ENCODE measurements at places on chromosomes 6 and 20.

- no peak for DNase-seq
Measured at GRCh38 chr20:50704971-50705370, 13.6 kb upstream of the RIPOR3 start.

DNA sequence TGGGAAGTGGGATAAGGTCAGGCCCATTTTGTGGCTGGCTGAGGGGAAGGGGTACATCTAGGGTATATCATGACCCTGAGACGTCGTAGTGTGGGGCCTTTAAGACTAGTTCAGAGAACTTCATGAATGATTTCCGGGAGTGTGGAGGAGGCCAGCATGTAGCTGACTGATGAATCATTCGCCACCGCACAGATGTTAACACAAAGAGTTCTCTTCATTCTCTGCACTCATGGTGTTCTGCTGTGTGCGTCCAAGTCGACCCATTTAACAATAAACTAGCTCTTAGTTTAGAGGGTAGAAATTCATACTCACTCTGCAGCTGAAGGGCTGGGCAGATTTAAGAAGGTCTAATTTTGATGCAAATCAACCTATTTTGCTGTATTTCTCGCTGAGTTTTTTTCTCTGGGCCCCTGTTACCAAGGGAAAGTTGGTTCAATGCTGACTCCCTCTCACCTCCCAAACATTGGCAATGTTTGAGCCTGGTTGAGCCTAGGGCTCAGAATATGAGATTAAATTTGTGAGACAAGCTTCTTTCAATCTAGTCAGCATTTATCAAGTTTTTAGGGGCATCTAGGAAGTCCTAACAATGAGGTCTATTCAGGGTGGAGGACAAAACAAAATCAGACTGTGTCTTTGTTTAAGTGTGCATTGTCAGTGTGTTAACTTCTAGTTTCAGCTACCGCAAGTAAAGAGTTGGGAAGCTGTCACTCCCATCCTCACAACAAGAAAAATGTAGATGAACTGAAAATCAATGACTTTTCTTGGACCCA, 106.8 kb upstream of the CBLN4 start:
- no peak for DNase-seq

- DNase-seq = no peak
Measured at GRCh38 chr6:157144859-157145568, 178.3 kb downstream of the TMEM242 start.

DNA sequence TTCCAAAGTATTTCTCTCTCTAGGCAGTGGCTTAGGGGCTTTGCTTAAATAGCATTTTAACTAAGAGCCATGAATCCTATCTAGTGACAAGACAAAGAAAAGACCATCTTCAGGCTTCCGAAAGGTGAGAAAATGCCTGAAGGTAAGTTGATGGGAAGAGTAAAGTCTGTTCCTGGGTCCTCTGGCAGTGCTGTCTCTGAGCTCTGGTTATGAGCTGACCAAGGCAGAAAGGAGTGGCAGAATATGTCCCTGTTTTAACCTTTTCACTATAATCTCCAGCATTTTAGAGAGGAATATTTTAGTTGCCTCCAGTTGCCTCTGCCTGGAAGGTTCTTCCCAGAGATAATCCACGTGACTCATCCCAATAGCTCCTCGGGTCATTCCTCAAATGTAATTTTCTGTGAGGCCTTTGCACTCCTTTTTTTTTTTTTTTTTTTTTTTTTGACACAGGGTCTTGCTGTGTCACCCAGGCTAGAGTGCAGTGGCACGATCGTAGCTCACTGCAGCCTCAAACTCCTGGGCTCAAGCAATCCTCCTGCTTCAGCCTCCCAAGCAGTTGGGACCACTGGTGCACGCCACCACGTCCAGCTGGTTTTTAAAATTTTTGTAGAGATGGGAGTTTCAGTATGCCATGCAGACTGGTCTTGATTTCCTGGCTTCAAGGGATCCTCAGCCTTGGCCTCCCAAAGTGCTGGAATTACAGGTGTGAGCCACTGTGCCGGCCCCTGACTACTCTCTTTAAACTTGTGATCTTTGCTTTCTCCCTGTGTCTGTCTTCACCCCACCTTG, 3.7 kb upstream of the ARMH2 start:
- DNase-seq = no peak

DNA sequence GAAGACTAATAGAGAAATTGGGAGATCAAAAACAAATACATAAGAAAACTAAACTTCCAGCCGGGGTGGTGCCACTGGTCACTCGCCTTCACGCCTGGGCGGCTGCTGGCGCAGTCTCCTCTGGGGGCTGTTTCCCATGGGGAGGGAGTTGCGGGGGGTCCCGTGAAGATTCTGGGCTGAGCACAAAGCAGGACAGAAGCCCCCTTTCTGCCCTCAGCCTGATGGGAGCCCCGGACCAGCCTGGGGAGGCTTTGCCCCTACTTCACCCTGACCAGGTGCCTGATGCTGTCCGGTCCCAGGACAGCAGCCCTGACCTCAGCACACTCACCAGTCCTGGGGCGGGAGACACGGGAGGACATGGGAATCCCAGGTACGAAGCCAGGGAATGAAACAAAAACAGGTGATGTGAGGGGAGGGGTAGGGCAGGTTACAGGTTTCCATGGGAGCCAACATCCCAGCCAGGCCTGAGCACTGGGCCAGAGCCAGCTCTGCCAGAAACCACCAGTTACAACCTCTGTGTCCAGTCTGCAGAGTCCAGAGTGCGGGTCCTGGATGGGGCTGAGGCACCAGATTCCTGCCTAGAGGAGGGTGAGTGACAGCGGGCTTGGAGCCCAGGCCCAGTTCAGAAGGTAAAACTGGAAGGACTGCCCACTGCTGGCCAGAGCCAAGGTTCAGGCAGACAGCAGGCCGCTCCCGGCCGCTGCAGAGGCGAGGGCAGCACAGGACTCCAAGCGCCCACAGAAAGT, 326.4 kb downstream of the TAF4 start:
- no peak for DNase-seq

DNA sequence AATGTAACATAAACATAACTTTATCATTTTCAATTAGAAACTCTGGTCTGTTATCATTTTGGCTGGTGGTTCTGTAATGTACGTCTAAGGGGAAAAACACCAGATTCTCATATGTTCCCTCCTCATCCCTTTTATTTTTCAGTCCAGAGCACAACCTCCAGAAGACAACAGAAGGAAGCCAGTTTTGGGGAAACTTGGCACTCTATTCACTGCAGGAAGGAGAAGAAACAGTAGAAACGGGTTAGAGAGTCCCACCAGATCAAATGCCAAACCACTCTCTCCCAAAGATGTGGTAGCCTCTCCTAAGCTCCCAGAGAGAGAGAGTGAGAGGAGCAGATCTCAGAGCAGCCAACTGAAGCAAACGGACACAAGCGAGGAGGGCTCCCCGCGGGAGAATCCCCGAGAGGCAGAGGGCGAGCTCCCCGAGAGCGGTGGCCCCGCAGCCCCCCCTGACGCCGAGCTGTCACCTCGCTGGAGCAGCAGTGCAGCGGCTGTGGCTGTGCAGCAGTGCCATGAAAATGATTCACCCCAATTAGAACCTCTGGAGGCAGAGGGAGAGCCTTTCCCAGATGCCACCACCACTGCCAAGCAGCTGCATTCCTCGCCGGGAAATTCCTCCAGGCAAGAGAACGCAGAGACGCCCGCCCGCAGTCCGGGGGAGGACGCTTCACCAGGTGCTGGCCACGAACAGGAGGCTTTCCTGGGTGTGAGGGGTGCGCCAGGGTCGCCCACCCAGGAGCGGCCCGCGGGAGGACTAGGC, 117.8 kb downstream of the RTN4IP1 start:
- DNase-seq = no peak

DNA sequence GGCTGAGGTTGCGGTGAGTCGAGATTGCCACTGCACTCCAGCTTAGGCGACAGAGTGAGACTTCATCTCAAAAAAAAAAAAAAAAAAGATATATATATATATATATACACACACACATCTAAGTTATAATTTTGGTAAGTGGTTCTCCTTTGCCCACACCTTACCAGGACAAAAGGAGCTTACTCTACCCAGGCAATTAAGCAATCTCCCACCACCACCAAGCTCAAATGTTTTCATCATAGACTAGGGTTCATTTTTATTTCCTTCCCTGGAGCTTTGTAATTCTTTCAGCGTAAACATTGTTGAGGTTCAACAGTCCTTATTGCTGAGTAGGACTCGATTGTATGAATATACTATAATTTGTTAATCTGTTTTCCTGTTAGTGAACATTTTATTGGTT, 23.5 kb downstream of the AMD1 start:
- no peak for DNase-seq

DNA sequence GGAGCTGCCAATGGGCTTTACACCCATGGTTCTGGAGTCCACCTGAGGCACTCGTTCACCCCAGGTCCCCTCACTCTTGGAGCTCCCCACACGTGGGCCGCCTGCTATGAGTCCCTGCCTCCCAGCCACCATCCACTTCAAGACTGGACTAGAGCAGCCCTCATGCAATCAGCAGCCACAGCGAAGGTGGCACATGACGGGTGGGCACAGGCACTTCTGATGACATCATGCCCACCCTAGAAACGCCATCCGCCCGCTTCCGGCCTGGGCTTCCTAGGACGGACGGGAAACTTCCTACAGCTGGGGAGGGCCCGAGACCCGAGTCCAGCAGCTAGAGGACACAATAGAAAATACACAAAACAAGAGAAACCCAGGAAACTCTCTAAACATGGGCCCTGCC, 85.5 kb downstream of the PDE10A start:
- DNase-seq = no peak

- no peak for DNase-seq
Measured at GRCh38 chr20:60249436-60249835, 291.2 kb downstream of the CDH26 start.

GRCh38 chr20:20827992-20828597, 115.7 kb upstream of the RALGAPA2 start:
- no peak for DNase-seq

GRCh38 chr6:34129753-34130152, 16.1 kb downstream of the GRM4 start:
- no peak for DNase-seq

DNA sequence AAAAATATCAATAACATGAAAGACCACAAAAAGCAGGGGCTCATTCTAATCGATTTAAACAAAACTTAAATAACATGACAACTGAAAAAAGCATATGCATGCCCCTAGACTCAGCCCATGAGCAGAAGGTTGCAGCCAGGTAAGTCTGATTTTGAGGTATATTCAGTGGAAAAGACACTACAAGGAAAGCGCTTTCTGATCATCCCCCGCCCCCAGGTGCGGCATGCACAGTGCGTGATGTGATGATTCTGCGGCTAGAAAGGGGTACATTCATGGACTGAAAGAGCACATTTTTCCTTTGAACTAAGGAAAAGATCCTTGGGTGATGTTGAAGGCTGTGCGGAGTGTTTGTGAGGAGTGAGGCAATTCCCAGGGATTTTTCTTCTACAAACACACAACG, 16.9 kb upstream of the FOXC1 start:
- DNase-seq = no peak
